T-helper 17 cell (primary cell): ENCODE measurements at places on chromosomes 7 and 10.

GRCh38 chr10:72727130-72727529, 35.2 kb downstream of the MCU start:
- no peak for DNase-seq

DNA sequence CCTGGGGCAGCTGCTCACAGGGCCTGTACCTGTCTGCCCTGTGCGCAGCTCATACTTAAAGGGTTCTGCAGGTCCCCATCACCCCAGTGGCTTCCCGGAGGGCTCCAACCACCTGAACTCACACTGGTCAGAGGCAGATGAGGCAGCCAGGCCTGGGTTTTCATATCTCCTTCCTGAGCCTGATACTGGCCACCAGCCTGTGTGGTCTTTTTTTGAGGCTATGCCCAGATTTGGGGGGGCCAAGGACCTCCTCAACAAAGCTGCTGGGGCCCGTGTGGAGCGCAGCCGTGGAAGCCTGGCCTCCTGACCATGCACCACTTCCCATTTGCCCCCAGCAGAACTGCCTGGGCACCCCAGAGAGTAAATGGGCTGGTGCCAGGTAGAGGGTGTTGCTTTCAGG, 25.7 kb downstream of the PNLIPRP2 start:
- no peak for DNase-seq

DNA sequence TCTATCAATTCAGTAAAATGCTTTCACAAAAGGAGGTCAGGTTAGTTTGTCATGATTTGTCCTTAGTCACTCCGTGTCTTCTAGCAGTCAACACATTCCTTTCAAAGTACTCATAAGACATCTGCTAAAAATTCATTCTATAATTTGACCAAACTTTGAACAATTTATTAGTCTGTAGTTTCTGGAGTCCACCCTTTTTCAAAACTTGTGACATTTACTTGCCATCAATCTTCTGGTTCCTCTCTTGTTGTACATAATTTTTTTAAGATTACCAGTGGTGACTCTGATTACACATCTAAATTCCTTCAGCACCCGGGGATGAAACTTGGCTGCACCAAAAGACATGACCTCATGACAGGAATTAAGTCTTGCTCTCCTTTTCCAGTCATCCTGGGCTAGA, 130.1 kb downstream of the NEBL start:
- DNase-seq = no peak

DNA sequence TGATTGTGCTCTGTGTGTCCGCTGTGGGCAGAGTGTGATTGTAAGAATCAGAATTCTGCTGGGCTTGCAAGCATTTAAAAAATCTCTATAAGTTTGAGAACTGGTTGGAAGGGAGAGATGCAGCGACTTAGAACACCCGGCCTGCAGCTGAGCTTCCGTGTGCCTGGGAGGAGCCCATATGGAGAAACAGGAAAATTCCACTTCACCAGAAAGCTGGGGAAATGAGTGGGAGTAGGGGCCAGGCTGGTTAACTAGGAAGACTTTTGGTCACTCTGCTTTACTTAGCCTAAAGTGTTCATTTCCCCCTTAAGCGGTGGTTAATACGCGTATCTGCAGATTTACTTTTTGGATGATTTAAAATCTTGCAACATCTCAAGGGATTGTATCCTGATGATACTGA, 72.2 kb downstream of the TCF7L2 start:
- DNase-seq = no peak

GRCh38 chr10:71074176-71074755, 138.1 kb upstream of the UNC5B start:
- no peak for DNase-seq

DNA sequence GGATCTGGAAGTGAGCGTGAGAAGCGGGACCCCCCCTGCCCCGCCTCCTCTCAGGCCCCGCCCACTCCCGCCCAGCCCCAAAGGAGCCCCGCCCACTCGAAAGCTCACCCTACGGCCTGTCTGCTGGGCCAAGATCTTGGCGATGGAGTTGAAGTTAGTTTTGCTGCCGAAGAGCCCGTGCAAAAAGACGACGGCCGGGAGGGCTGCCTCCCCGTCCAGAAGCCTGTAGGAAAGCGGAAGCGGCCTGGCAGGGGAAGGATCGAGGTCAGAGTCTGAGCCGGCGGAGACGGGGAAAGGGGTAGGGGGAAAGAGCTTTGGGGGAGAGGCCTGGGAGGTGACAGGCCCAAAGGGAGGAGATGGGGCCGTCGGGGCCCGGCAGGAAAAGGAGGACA, 386 bp downstream of the ABHD11 start:
- peak; percentile 67 for DNase-seq

GRCh38 chr10:42776681-42777080, 5.9 kb upstream of the BMS1 start:
- DNase-seq = no peak

GRCh38 chr10:78844960-78845607, 223.7 kb upstream of the ZMIZ1 start:
- no peak for DNase-seq

GRCh38 chr10:86598151-86598550, 56.2 kb upstream of the OPN4 start:
- no peak for DNase-seq

DNA sequence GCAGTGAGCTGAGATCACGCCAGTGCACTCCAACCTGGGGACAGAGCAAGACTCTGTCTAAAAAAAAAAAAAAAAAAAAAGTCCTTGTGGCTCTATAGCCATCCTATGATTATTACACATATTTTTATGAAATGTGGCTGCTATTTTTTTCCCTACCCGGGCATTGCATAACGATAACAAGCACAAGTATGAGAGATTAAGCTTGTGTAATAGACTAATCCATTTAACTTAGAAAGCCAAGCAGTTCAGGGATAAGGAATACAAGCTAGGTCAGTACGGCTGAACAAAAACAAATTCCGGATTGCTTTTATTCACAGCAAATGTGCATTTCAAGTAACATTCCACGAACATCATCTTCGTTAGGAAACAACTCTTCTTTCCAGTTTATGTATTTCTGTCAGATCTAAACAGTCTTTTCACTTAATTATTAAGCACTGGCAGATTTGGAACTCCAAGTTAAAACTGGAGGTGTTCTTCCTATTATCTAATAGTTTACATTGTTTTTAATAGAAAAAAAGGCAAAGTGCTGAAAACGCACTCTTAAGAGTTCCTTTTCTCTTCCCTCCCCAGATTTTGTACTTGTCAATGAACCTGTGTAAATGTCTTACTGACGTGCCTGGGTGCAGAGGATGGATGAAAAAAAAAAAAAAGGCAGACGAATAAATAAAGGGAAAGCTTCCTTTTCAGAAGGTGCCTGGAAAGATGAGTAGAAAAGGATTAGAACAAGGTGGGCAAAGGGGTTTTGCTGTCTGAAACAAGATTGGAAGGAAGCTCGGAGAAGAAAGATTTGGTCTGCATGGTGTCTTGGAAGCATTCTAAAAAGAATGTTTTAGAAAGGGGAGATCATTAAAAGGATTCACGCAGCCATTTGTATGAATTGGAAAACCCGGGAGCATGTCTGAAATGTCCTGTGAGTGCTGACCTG, 81.1 kb downstream of the PRTFDC1 start:
- DNase-seq = no peak

- no peak for DNase-seq
These were observed 41.4 kb downstream of the GSDME start for GRCh38 chr7:24715661-24716479.

DNA sequence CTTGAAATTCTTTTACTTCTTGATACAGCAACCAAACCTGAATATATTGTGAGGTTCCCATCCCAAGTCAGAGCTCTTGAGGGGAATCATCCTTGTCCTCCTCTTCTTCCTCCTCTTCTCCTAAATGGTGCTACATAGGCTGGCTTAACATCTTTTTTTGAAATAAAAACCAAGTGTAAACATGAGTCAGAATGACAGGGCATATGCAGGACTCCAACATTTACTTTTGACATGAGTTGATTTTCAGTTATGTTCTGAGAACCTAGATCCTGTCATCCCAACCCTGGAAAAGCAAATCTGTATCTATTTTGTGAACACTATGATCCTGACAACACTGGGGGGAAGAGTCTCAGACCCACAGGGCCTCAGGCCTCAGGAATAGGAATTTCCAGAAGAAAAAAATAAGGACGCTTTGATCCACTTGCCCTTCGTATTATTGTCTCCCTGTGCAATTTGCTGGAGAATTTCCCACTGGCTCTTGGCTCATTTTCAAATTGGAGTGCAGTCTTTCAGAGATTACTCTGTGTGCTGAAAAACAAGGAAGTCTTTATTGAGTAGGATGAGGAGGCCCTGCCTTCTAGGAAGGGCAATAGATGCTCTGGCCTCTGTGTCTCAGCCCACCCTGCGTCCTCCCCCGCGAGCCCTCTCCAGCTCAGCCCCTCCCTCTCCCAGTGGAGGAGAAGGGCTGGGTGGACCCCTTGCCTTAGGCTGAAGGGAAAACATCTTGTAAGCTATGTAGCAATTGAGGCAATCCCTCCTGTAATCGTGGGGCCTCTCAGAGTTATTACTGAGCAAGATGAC, 121.6 kb downstream of the CREB5 start:
- no peak for DNase-seq

DNA sequence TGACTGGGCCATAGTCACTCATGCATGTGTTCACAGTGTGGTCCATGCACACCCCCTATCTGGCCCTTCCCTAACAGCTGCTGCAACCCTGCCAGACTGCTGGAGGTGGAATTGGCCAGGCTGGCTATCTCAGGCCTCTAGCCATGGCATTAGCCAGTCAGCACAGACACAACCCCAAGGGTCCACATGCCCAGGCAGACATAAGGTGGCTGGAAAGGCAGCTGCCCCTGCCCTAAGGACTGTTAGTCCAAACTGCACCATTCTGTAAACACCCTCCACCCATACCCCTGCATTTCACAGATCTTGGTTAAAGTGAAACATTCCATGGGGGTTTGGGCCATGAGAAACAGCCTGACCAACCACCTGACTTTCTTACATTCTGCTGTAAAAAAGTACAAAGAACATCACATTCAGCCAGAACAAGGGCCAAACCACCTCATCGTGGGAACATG, 137.4 kb upstream of the KCNMA1 start:
- DNase-seq = no peak

DNA sequence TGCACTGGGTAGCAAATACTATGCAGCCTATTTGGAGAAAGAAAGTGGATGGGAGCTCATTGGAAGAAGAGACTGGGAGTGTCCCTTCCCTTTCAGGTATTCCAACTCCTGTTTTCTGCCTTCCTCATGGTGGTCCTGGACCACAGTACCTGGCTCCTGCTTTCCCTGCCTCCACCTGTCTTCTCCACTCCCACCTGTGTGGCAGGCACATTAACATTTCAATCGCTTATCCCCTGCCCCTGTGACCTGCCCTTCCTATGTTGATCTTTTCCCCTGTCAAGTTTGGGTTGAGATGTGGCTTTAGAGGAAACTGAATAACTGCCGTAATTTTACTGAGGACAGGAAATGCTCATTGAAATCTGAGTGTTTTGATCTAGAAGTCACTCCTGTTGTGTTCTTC, 415.8 kb upstream of the PODXL start:
- DNase-seq = no peak
